Keratinocyte (primary cell): ENCODE measurements at places on chromosomes 2 and 18.

- H3K36me3 ChIP-seq, result no peaks in the 10 kb centered on the region
- no peak for DNase-seq
- H3K27ac ChIP-seq, result no peak overlapping the region
- H3K4me3 ChIP-seq, result no peak overlapping the region
- H3K4me1 ChIP-seq, result no peaks in the 10 kb centered on the region
Measured at GRCh38 chr2:77642339-77642738, 120.2 kb upstream of the LRRTM4 start.

- H3K4me3 ChIP-seq, result no peak overlapping the region
- no peaks in the 10 kb centered on the region for H3K36me3 ChIP-seq
- DNase-seq, result no peak
- H3K27me3 ChIP-seq, result no peaks in the 10 kb centered on the region
Measured at GRCh38 chr18:49177812-49178211, 227.0 kb upstream of the SMAD7 start.

- H3K4me3 ChIP-seq, result no peak overlapping the region
- no peaks in the 10 kb centered on the region for H3K36me3 ChIP-seq
- no peak overlapping the region for H3K27ac ChIP-seq
- peaks cover 26% of the 10 kb centered on the region for H3K4me1 ChIP-seq
- H3K27me3 ChIP-seq, result peaks cover 14% of the 10 kb centered on the region
Measured at GRCh38 chr2:10716581-10716980, 4.8 kb upstream of the ATP6V1C2 start.

GRCh38 chr2:164568317-164568716, 53.0 kb downstream of the GRB14 start:
- H3K27me3 ChIP-seq, result no peaks in the 10 kb centered on the region
- H3K4me1 ChIP-seq, result no peaks in the 10 kb centered on the region
- no peak for DNase-seq
- no peak overlapping the region for H3K4me3 ChIP-seq
- no peaks in the 10 kb centered on the region for H3K36me3 ChIP-seq

DNA sequence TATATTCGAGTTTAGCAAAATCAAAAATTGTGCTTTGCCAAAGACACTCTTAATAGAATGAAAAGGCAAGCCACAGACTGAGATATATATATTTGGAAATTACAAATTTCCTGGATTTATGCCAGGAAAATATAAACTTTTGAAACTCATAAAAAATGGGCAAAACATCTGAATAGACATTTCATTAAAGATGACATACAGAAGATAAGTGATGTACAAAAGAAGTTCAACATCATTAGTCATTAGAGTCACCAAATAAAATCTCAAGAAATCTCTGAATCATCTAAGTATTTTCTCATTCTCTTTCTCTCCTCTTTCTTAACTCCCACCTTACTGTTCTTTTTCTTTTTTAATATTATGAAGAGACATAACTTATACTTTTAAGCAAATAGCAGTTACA, 921.1 kb downstream of the DSC3 start:
- no peaks in the 10 kb centered on the region for H3K36me3 ChIP-seq
- no peak for DNase-seq
- no peak overlapping the region for H3K4me3 ChIP-seq
- H3K27ac ChIP-seq, result no peak overlapping the region
- no peaks in the 10 kb centered on the region for H3K4me1 ChIP-seq
- H3K27me3 ChIP-seq, result no peaks in the 10 kb centered on the region

DNA sequence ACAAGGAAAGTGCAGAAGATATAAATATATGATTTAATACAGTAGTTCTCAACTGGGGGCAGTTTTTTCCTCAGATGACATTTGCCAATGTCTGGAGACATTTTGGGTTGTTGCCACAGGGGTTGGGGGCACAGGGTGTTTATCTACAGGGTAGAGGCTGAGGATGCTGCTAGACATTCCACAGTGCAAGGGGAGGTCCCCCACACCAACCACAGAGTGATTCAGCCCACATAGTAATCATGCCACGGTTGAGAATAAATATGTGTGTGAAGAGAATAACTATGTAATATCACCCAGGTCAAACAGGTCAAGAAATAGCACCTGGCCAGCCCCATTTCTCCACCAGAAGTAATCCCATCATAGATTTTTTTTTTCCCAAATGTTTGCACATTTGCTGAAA, 17.9 kb downstream of the DYSF start:
- no peaks in the 10 kb centered on the region for H3K36me3 ChIP-seq
- no peak overlapping the region for H3K4me3 ChIP-seq
- H3K27me3 ChIP-seq, result peaks cover 12% of the 10 kb centered on the region
- H3K27ac ChIP-seq, result no peak overlapping the region

- no peak overlapping the region for H3K27ac ChIP-seq
- H3K27me3 ChIP-seq, result no peaks in the 10 kb centered on the region
- H3K4me3 ChIP-seq, result no peak overlapping the region
- DNase-seq, result no peak
- peaks cover 10% of the 10 kb centered on the region for H3K4me1 ChIP-seq
- H3K36me3 ChIP-seq, result no peaks in the 10 kb centered on the region
Measured at GRCh38 chr2:224947566-224947965, 94.7 kb downstream of the DOCK10 start.

- DNase-seq, result no peak
- peaks cover 17% of the 10 kb centered on the region for H3K4me1 ChIP-seq
- no peaks in the 10 kb centered on the region for H3K27me3 ChIP-seq
- no peaks in the 10 kb centered on the region for H3K36me3 ChIP-seq
- peak overlapping the region; percentile 43 for H3K27ac ChIP-seq
Measured at GRCh38 chr2:42168459-42169099, 574 bp upstream of the EML4 start.

DNA sequence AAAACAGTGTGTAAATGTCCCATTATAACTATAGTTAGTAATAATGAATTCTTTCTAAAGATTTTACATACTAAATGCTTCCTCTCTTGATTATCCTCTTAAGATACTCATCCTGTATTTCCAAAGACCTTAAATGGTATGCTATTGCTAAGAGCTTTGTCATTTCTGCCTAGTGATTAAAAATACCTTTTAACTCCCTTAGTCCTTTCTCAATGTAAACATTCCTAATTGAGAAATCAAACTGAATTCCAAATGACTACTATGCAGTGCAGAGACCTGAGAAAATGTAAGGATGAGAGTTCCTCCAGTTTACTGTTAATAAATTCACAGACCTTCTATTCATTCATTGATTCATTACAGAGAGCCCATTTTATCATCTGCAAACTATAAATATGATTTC, 86.9 kb downstream of the SOS1 start:
- no peak overlapping the region for H3K4me3 ChIP-seq
- peaks cover 5% of the 10 kb centered on the region for H3K36me3 ChIP-seq
- H3K4me1 ChIP-seq, result no peaks in the 10 kb centered on the region
- no peak for DNase-seq
- no peak overlapping the region for H3K27ac ChIP-seq

GRCh38 chr2:11695576-11695975, 25.6 kb upstream of the NTSR2 start:
- H3K27ac ChIP-seq, result no peak overlapping the region
- no peaks in the 10 kb centered on the region for H3K27me3 ChIP-seq
- H3K36me3 ChIP-seq, result no peaks in the 10 kb centered on the region
- peaks cover 24% of the 10 kb centered on the region for H3K4me1 ChIP-seq
- no peak for DNase-seq

GRCh38 chr18:8368512-8369217, 240.6 kb upstream of the RAB12 start:
- no peak for DNase-seq
- H3K27ac ChIP-seq, result no peak overlapping the region
- no peak overlapping the region for H3K4me3 ChIP-seq
- no peaks in the 10 kb centered on the region for H3K36me3 ChIP-seq
- peaks cover 15% of the 10 kb centered on the region for H3K27me3 ChIP-seq

DNA sequence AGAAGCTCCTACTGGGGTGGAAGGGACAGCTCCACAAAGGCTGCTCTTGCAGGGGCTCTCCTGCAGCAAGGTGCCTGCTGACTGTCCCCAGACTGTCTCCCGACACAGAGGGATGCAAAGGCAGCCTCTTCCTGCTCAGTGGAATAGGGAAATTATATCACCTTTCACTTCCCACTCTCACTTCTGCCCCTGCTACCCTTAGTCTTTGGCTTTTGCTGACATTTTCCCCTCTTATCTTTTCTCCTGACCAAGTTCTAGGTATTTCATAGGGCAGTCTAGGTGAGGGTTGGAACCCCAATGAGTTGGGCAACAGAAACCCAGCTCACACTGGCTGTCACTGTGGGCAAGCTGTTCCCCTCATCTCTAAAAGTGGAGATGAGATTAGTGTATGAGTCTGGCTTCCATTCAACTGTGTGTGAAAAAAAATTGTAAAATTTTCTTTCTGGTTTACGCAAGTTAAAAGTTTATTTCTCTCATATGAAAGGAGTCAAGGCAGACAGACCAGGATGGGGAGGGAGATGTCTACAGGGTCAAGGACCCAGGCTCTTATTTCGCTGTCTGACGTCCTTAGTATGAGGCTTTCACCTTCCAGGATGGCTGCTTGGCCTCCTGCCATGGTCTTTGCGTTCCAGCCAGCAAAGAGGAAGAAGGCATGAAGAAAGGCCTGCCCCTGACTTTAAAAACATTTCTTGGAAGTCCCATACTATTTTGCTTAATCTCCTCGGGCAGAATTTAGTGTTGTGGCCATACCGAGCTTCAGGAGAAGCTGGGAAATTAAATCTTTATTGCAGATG, 7.5 kb upstream of the MOCOS start:
- H3K36me3 ChIP-seq, result peaks cover 4% of the 10 kb centered on the region
- H3K27me3 ChIP-seq, result no peaks in the 10 kb centered on the region
- no peak overlapping the region for H3K27ac ChIP-seq
- H3K4me1 ChIP-seq, result no peaks in the 10 kb centered on the region
- no peak overlapping the region for H3K4me3 ChIP-seq

DNA sequence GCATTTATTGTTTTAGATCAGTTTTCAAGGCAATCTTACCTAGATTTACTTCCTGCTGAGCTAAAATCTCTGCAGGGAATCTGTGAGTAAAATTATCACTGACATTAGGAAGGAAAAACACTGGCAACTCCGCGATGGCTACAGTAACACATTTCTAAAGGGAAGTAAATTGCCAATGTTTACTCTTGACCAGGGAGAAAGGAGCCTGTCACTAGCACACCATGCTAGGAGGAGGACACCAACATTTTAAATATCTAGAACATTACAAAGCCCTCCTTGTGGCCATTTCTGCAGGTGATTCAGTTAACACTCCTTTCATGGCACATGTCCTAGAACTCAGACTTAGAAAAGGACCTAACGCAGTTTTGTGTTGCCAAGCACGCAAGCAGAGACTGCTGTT, 58.4 kb downstream of the TCF4 start:
- H3K4me1 ChIP-seq, result no peaks in the 10 kb centered on the region
- H3K4me3 ChIP-seq, result no peak overlapping the region
- no peak for DNase-seq

- no peak overlapping the region for H3K4me3 ChIP-seq
- H3K4me1 ChIP-seq, result peaks cover 4% of the 10 kb centered on the region
- H3K36me3 ChIP-seq, result no peaks in the 10 kb centered on the region
- H3K27me3 ChIP-seq, result peaks cover 17% of the 10 kb centered on the region
- H3K27ac ChIP-seq, result no peak overlapping the region
Measured at GRCh38 chr18:58490238-58490637, 138.7 kb downstream of the ALPK2 start.

DNA sequence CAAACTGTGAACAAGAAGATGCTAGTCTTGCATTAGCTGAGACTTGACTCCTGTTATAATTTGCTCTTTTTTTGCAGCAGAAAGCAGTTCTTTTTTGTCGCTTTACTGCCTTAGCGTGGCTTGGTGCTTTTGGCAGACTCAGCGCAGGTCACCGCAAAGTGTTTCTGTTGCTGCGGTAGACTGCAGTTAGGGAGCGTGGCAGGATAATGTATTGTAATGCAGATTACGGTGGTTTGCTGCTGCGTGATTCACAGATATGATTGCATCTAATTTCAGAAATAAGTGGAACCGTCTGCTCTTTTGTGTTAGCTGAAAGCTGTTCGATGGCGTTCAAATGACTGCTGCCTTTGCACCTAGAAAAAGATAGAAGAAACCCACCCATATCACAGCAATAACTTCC, 131.6 kb upstream of the SATB2 start:
- no peaks in the 10 kb centered on the region for H3K4me1 ChIP-seq
- H3K27ac ChIP-seq, result no peak overlapping the region
- H3K36me3 ChIP-seq, result no peaks in the 10 kb centered on the region

GRCh38 chr2:19425419-19425818, 67.0 kb upstream of the OSR1 start:
- DNase-seq, result no peak
- H3K27me3 ChIP-seq, result no peaks in the 10 kb centered on the region
- H3K27ac ChIP-seq, result no peak overlapping the region
- no peak overlapping the region for H3K4me3 ChIP-seq

DNA sequence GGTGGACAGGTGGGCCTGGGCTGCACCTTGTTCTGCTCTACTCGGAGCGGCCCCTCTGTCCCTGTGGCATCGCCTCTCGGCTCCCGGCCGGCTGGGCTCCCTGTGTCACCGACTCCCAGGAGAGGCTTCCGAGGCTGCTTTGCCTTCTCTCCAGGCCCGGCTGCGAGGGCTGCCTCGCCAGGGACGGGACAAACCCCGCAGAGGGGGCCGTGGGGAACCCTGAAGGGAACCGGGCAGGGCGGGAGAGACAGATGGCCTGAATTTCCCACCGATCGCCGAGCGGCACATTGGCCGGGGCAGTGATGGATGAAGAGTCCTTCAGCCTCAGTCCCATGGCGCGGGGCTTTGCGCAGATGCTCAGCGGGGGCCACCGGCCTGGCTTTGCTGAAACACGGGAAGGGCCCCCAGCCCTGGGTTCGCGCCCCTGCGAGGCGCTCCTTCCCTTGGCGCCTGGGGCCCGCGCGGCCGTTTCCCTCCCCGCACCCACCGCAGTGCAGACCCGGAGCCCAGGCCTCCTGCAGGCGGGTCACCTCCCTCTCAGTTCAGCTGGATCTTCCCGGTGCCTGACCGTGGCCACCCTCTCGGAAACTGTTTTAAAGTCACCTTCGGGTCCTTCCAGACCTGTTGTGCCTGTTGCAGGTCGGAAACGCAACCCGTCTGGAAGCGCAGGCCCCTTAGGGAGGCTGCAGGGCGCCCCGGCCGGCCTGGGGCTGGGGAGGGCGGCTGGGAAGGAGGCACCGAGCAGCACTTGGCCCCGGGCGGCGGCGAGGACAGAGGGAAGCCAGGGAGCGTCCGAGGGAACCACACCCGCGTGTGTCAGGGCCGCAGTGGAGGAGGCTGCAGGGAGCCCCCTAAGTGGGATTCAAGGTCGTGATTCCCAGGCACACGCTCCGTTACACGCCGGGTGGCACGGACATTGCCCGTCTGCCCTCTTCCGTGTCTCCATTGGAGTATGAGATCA, 341.9 kb upstream of the SALL3 start:
- no peaks in the 10 kb centered on the region for H3K27me3 ChIP-seq
- no peaks in the 10 kb centered on the region for H3K36me3 ChIP-seq
- DNase-seq, result no peak
- no peak overlapping the region for H3K4me3 ChIP-seq
- no peak overlapping the region for H3K27ac ChIP-seq
- no peaks in the 10 kb centered on the region for H3K4me1 ChIP-seq

DNA sequence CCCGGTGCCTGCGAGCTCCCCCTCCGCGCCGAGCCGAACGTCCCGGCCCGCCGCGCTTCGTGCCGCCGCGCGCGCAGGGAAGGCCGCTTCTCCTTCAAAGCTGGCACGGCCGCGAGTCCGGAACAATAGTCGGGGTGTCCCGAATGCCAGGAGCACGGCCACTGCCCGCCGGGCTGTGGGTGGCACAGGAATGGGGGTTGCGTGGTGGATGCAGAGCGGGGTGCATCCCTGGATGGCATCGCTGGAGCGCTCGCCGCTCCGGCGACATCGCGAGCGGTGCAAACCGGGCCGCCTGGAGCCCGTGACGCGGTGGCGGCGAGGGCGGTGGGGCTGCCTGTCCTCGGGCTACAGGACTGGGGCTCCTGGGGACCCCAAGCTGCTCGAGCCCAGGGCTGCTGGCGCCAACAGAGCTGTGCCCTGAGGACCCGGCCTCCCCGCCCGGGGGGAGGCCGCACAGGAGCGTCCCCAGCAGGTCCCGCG, 1.1 kb upstream of the SATB2 start:
- H3K36me3 ChIP-seq, result no peaks in the 10 kb centered on the region
- H3K4me1 ChIP-seq, result peaks cover 21% of the 10 kb centered on the region
- peak overlapping the region; percentile 84 for H3K4me3 ChIP-seq
- peaks cover 71% of the 10 kb centered on the region for H3K27me3 ChIP-seq
